ENCODE measurements at places on chromosomes 3 and 15.
A peak's percentile ranks its signal among the peaks of the same experiment; 100 is the strongest.

- no peak for DNase-seq
Observed at GRCh38 chr3:102174312-102174712, 260.5 kb upstream of the ZPLD1 start.

- DNase-seq, result no peak
Observed at GRCh38 chr3:196251918-196252317, 35.6 kb downstream of the SLC51A start.

- DNase-seq, result no peak
Observed at GRCh38 chr3:180063783-180064182, 27.0 kb upstream of the PEX5L start.

DNA sequence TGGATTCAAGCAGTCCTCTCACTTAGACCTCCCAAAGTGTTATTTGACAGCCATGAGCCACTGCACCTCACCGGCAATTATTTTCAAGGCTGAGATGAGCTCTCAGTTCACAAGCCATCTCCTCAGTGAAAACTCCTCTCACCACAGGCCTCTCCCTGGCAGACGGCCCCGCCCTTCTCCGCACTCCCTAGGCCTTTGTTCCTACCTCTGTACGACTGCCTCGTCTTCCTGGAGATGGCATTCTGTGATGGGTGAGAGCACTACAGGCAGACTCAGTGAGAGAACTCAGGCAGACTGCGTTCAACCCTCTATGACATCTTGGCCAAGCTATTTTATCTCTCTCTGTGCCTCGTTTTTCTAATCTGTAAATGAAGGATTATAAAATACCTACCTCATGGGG is 67.0 kb upstream of the TPM1 start:
- DNase-seq, result no peak

DNA sequence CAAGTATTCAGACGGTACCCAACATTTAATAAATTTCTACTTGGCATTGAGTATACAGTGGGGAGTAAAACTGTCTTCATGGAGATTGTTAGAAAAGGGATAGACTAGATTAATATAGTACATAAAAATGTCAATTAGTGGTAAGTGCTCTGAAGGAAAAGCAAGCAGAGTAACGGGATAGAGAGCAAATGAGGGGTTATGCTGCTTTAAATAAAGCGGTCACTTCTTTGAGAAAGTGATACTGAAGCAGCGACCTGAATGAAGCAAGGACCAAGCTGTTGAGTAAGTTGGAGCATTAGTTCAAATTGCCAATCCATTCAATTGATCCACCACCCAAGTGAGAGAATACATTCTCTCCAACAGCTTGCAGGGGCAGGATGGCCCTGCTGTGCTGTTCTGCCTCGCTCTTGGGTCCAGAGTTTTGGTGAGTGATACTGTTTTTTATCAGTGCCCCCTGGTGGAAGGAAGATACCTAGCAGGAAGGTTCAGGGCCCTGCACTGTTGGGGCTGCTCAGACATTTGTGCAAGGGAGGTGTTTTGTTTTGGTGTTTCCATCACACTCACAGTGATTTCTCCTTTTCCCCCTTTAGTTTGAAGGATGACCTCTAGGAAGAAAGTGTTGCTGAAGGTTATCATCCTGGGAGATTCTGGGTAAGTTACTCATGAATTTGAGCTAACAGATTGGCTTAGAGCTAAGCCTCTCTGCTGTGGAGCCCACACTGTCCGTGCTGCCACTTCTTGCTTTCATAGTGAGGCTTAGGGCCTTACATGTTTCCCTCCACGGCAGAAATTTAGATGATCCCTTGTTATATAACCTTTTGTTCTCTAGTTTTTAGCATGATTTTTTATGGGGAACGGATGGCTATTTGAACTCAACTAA is 69.0 kb downstream of the RAB7A start:
- no peak for DNase-seq

GRCh38 chr15:55394694-55395093 is 13.5 kb downstream of the CCPG1 start:
- DNase-seq, result no peak

- DNase-seq, result no peak
Observed at GRCh38 chr3:129424185-129424841, 4.1 kb downstream of the EFCAB12 start.

DNA sequence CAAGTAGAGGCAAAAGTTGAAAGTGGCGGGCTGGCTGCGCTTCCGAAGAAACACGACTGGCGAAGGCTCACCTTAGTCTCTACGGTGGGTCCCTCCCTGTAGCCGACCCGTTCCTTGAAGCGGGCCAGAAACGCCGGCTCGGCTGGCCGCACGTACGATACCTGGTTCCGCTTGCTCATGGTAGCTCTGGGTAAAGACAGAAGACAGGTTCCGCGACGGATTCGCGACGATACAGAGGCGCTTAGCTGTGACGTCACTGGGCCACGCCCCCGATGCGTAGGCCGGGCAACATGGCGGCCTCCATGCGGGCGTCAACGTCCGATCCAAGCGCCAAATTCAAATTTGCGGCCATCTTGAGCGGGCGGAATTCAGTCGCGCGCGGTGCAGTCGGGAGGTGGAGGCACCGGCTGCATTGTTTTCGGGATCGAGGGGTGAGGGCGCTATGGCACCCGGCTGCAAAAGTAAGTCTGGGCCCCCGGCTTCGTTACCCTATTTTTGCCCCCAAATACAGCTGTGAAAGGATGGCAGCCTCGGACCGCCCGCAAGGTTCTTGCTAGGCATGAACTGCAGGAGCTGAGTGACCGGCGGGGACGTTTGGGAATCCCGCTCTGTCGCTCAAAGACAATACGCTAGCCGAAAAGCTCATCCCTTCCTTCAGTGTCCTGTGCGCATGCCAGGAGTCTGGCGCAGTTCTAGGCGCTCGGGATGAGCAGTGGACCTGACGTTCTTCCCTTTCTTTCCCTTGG is at the start of the genes KIAA1143 and KIF15:
KIAA1143 (minus strand) TSS at position 196 of the 746 bp plus-strand sequence; CDS start at position 179, 17 bp downstream.
KIF15 (plus strand) TSS at position 371 of the 746 bp plus-strand sequence; CDS start at position 443, 72 bp downstream.
- peak; percentile 96 for DNase-seq

DNA sequence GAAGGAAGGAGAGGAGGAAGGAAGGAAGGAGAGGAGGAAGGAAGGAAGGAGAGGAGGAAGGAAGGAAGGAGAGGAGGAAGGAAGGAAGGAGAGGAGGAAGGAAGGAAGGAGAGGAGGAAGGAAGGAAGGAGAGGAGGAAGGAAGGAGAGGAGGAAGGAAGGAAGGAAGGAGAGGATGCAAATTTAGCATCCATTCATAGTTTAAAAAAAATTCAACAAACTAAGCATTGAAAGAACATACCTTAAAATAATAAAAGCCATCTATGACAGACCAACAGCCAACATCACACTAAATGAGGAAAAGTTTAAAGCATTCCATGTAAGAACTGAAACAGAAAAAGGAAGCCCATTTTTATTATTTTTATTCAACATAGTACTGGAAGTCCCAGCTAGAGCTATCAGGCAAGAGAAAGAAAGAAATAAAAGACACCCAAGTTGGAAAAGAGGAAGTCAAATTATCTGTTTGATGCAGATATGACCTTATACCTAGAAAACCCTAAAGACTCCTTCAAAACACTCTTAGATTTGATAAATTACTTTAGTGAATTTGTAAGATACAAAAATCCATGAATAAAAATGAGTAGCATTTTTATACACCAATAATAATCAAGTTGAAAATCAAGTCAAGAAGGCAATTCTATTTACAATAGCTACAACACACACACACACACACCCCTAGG is 52.2 kb upstream of the FXR1 start:
- DNase-seq, result no peak

- DNase-seq, result no peak
Observed at GRCh38 chr3:156898296-156898880, 72.2 kb downstream of the LEKR1 start.

- DNase-seq, result no peak
Observed at GRCh38 chr3:11478167-11478566, 165.5 kb downstream of the VGLL4 start.

GRCh38 chr15:51888593-51889195 is 59.2 kb downstream of the TMOD3 start:
- no peak for DNase-seq

- no peak for DNase-seq
Observed at GRCh38 chr15:50251638-50252182, 13.8 kb downstream of the HDC start.

GRCh38 chr3:67290438-67290837 is 292.3 kb downstream of the KBTBD8 start:
- no peak for DNase-seq

DNA sequence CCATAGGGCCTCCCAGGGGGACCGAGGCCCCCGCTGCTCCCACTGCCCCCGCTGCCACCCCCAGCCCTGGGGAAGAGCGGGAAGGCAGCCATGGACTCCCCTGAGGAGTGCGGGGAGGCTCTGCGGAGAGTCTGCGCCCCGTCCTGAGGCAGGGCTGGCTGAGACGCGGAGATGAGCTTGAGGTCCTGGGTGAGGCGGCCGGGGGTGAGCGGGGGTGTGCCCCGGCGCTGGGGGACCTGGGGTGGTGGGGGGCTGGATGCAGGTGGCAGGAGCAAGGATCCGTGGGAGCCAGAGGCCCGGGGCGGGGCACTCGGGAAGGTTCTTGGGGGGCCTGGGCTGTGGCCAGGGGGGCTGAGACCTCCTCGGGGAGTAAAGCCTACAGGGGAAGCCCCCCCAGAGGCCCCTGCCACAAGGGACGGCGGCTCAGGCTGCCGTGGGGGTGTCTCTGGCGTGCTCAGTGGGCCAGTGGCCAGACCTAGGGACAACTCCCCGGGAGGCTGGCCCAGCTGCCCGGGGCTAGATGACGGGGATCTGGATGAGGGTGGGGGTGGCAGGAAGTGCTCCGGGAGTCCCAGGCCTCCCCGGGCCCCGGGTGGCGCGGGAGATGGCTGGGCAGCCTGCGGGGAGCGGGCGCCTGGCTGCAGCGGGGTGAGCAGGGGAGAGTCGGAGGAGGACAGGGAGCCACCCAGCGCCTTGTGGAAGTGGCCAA is 45.9 kb downstream of the HCN4 start:
- no peak for DNase-seq

DNA sequence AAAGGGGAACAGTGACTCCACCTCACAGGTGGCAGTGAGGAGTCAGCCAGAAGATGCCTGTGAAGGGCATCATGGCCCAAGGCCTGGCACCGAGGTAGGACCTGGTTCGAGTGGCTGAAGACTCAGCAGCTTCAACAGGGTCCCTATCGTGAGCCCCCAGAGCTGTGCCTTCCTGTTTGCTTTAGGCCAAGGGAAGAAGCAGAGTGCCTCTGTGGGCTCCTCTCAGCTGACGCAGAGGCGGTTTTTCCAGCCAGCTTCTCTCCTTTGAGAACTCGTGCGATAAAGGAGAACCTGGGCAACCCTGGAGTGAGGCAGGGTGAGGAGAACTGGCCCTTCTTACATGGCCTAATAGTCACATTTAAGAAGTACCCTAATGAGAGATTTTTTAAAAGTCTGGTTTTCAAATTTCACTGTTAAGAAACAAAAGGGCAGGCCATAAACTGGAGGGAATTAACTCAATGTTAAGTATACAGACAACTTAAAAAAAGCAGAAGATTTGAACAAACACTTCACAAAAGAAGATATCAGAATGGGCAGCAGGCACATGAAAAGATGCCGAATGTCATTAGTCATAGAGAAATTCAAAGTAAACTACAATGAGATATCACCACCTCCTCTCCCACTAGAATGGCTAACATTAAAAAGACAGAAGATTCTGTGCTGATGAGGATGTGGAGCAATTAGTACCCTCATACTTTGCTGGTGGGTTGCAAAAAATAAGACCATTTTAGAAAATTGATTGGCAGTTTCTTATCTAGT is 23.1 kb upstream of the MRPS22 start:
- no peak for DNase-seq

GRCh38 chr15:65571971-65572370 is 39.0 kb downstream of the INTS14 start:
- DNase-seq, result no peak

DNA sequence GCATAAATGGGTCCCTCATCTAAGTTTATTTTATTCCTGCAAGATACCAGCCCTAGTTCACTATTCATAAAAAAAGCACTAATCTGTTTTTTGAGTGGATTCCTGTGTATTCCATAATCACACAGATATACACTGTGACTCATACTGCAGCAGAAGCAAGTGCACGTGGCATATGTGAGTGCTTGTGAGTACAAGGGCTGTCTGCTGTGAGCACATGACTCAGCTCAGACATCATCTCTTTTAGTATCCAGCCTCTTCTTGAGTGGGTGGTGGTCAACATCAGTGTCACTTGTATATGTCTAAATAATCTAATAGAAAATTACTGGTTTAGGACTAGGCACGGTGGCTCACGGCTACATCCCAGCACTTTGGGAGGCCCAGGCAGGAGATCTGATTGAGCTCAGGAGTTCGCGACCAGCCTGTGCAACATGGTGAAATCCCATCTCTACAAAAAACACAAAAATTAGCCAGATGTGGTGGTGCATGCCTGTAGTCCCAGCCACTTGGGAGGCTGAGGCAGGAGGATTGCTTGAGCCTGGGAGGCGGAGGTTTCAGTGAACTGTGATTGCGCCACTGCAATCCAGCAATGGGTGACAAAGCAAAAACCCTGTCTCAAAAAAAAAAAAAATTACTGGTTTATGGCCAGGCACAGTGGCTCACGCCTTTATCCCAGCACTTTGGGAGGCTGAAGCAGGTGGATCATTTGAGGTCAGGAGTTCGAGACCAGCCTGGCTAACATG is 49.8 kb downstream of the NIPA2 start:
- DNase-seq, result no peak

GRCh38 chr15:52054381-52054780 is 35.4 kb downstream of the MAPK6 start:
- no peak for DNase-seq

GRCh38 chr15:91522605-91523332 is 330.7 kb upstream of the SLCO3A1 start:
- DNase-seq, result no peak

DNA sequence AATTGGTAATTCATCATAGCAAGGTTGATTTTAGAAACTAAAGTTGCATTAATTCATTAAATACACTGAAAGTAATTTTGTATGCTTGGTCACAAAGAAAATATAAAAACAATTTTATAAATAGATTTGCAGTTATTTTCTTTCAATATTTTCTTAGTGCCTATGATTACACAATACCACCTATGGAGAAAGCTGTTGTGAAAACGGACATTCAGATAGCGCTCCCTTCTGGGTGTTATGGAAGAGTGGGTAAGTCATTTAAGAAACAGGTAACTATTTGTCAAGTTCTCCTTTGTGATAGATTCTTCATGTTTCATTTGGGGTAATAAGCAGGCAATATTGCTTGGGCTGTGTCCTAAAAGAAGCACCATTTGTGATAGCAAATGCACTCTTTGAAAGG is 3.0 kb downstream of the DUT start:
- no peak for DNase-seq

All from activated naive CD4-positive, alpha-beta T cell (primary cell).